ENCODE measurements at places on chromosomes 5 and 9. TPM values are rescaled to one million over a fixed set of nuclear protein-coding genes. Genes with fewer than 3 reads are reported as not detected.

The FAM240B gene
- not detected for total RNA-seq

The GSN gene
- 4,234 TPM for total RNA-seq

The FREM1 gene
- total RNA-seq, result 9.9 TPM

The CD14 gene
- 96.6 TPM for total RNA-seq

The RNF20 gene
- 31.0 TPM for total RNA-seq

The LCN9 gene
- not detected for total RNA-seq

DNA sequence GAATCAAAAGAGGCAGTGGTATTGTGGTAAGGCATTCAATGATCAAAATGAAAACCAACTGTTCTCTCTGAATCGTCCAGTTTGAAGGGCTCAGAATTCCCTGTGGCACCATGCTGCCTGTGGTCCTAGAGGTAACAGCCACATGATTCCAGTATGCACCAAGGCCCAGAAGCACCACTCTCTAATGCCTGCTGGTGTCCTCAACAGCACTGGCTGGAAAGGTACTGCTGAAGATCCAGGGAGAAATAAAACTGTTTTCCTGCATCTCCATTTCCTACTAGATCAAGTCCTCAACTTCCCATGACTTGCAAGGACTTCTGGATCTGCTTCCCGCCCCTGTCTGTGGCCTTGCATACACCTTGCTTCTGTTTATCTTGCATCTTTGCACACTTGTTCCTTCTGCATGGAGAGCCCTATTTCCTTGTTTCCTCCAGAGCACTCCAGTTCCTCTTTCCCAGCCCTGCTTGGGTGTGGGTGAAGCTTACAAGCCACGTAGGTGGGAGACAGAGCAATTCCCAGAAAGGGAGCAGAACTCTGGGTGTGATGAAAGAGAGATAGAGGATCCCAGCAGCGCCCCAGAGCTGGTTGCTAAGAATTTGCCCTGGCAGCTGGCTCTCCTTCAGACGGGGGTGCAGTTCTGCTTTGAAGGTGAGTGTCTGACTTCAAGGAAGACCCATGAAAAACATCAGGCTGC lies 41.0 kb upstream of the EQTN start:
- no peak for DNase-seq

DNA sequence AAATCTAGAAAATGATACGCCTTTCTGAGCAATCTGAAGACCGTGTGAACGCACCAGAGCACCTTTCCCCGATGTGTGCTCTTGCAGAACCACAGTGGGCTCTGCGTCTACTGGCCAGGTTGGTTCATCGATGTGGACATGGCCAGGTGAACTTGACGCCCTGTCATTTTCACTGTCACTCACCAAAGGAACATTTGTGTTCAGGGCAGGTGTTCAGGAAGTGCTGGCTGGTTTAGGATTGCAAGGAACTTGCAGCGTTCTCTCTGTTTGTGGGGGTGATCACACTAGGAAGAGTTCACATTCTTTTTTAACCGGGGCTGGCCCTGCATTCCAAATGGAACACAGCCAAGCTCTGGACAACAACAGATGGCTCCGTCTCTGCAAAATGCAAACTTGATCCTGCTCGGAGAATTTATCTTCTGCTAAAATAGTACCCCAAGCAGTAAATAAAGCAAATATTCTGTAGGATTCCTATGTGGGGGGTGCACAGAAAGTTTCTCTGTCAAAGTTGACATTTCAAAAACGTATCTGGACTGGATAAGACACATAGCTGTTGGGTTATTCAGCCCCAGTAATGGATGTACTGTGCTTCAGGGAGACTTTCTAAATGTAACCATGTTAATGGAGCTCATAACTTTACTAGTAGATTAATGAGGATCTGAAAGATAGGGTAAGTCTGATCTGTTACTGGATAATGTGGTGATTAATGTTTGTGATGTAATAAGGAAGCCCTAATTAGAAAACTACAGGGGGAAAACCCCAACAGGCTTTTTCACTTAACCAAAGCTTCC lies 45.7 kb upstream of the FANCC start:
- DNase-seq, result no peak

DNA sequence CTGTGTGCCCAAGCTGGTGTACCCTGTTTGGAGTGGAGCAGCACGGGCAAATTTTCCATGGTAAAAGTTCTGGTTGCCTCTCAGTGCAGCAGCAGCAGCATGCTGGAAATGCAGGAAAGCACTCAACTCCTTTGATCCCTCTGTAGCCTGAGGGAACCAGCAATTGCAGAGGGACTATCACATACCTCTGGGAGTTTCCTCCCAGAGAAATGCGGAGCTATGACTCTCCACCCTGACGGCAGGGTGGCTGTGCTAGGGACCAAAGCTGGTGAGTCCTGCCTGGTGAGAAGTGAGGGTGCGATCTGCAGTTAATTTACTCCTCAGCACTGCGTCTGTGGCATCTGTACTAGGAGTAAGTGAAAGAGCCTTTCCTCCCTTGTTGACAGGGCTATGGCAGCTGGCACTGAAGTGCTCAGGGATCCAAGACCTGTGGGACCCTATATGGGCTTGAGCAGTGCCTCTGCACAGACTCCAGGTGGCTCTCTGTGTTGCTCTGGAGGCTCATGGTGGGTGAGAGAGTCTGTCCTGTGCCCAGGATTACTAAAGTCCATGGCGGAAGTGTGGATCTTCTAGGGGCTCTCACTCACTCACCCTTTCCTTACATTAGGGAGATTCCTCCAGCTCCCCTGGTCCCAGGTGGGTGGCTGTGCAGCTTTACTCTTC lies 601.2 kb upstream of the TYRP1 start:
- DNase-seq, result no peak

DNA sequence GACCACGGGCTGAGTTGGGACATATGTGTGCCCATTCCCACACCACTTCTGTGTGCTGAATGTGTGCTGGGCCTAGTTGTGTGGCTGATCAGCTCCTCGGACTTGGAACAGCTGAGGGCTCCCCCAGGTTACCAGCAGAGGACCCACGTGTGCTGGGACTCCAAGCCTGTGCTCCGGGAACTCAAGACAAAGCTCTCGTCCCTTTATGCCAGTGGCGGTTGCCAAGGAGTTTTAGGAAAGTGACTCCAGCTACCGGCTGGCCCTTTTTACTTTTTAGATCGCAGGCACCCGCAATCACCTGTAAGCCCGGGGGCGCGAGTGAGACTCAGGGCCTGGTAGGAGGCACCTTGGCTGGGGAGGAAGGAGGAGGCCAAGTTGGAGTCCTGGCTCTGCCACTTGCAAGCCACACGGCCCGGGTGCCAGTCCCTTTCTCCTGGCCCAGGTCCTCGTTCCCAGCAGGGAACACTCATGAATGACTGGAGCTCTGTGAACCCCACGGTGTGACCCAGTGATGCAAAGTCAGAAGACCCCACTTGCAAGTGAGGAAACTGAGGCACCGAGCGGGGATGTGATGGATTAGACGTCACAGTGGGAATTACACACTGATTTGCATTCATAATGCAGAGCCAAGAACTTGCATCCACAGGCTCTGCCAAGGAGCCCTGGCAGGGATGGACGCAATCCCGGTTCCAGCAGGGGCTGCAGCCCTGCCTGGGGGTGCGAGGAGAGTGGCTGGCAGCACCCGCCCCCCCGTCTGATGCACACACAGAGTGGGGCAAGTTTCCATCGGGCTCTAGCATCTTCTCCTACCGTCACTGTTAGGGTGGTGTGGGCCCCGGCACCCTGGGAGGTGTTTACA lies 26.9 kb downstream of the CRB2 start:
- DNase-seq, result no peak

DNA sequence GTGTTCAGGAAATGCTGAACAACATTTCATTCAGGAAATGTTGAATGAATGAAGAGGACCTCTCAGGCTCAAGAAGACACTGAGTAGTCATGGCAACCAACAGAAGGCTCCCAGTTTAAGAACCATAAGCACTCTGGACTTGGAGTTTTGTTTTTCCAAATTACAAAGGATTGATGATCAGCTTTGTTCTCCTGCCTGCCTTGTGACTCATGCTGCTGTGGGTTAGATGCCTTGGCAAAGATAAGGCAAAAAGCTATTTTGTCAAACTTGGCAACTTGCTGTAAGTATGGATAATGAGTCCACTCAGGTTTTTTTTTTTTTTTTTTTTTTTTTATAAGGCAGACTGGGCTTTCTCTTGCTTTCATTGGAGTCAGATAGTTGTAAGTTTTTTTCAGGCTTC lies 365.0 kb downstream of the TMEM232 start:
- DNase-seq, result no peak

Data from thoracic aorta (tissue), 2 donors.